BJ (cell line): ENCODE measurements at places on chromosomes 13 and 19.
A peak's percentile ranks its signal among the peaks of the same experiment; 100 is the strongest.

GRCh38 chr19:49210108-49210900 lies 52.7 kb downstream of the TRPM4 start:
- DNase-seq = no peak

GRCh38 chr13:35697186-35697730 lies 220.8 kb upstream of the MAB21L1 start:
- no peak for DNase-seq

GRCh38 chr13:41276824-41277223 lies 13.4 kb upstream of the MTRF1 start:
- DNase-seq = no peak

DNA sequence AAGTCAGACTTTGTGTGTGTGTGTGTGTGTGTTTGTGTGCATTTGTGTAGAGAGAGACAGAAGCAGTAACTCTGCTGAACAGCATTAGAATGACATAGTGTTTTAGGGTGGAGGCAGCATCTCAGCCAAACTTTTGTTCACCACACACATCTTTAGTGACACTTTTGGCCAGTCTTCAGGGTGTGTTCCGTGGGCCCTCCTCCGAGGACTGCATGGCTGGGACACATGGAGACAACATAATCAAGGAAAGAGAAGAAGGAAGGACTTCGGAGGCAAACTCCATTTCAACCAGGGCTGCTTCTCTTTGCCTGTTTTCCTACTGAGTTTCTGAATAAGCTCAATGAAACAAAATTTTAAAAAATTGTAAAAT lies 205.1 kb downstream of the LHFPL6 start:
- no peak for DNase-seq

GRCh38 chr19:40191836-40192646 lies 815 bp downstream of the MAP3K10 start:
- no peak for DNase-seq

GRCh38 chr13:73661066-73661465 lies 473.1 kb downstream of the KLF12 start:
- DNase-seq = no peak

DNA sequence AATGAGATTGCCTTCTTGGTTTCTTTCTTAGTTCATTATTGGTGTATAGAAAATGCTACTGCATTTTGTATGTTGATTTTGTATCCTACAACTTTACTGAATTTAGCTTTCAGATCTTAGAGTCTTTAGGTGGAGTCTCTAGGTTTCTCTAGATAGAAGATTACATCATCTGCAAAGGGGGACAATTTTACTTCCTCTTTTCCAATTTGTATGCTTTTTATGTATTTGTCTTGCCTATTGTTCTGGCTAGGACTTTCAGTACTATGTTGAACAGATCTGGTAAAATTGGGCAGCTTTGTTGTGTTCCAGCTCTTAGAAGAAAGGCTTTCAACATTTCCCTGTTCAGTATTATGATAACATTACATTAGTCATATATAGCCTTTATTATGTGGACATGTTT lies 101.0 kb upstream of the SPRY2 start:
- no peak for DNase-seq

GRCh38 chr19:41430922-41431321 lies 3.7 kb upstream of the B3GNT8 start:
- no peak for DNase-seq

DNA sequence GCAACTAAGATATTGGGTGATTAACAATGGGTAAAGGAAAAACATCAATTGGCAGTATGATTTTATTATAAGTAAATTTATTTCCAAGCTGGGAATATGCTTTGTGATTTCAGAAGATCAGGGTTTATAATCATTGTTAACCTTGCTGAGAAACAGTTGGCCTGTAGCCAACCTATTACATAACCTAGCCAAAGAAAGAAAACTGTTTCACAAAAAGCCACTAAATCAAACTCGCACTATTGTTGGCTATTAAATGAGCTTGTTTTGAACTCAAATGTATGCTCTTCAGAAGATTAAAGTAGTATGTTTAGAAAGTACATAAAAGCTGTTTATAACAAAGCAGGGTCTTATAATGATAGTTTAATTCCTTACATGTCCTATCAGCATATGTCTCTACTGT lies 151.7 kb downstream of the LHFPL6 start:
- no peak for DNase-seq

- DNase-seq = no peak
These were observed 22.7 kb downstream of the TFDP1 start for GRCh38 chr13:113607056-113607888.

DNA sequence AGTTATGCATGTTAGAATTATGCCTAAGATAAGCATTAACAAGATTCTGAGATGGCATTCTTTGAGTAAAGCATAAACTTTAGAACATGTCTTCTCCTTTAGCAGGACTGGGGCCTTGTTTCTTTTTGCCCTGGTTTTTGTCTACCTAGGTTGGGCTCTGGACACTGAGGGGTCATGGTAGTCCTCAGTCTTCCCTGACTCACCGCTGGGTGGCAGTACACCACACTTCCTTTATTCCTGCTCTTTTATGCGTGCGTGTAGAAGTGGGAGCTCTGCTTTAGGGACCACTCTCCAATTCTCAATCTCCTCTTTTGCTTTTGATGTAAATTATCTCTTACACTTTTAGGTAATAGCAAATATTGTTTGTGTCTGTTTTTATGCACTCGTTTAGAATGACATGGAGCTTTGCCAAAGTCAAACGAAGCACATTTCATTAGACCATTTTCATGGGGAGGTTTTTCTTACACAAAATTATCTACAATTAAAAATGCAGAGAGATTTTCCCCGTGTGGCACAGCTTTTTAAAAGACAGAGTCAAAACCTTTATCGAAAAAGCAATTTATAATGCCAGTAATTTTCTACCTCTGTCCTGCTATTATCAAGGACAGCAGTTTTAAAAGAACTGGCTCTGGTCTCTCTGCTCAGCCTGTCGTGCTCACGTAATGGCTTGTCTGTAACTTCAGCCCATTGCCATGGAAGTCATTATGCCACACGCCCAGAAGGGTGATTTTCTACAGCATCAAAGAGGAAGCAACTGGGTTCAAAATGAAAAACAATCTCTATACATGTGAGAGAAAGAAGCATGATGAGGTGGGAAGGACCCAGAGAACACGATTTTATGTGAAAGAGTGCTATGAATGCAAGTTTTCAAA lies 413.9 kb downstream of the COG6 start:
- no peak for DNase-seq

DNA sequence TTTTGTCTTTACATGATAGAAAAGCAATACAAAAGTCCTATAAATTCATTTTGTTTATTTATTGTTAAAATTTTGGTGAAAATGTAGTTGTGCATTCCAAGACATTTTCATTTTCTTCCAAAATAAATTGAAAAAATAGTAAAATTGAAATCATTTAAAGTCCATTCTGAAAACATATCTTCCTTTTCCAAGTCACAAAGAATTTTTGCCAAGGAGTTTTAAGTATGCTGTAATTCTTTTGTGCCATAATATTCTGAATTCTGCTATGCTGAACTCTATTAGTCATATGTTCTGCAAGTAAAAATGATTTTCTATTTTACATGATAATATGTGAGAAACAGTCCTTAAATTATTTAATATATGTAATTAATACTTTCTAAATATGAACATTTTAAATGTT lies 879.6 kb upstream of the SLC10A2 start:
- DNase-seq = no peak

- DNase-seq = peak; percentile 64
These were observed 9.7 kb upstream of the GIPC1 start for GRCh38 chr19:14505488-14506239.

DNA sequence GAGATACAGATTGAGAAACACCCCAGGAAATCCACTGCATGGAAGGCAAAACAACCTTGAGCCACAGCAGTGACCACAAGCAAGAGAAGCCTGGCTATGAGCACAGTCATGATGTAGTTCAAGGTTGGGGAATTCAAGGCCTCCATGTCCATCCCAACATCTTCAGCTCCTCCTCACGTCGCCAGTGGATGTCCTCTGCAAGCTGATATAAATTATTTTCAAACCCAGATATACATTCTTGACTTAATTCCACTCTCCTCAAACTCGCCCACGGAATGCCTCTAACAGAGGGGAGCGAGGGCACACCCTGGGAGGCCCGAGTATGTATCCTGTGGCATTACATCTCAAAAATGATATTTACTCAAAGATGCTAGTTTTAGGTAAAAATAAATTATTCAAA lies 105.5 kb downstream of the SHISA2 start:
- no peak for DNase-seq

DNA sequence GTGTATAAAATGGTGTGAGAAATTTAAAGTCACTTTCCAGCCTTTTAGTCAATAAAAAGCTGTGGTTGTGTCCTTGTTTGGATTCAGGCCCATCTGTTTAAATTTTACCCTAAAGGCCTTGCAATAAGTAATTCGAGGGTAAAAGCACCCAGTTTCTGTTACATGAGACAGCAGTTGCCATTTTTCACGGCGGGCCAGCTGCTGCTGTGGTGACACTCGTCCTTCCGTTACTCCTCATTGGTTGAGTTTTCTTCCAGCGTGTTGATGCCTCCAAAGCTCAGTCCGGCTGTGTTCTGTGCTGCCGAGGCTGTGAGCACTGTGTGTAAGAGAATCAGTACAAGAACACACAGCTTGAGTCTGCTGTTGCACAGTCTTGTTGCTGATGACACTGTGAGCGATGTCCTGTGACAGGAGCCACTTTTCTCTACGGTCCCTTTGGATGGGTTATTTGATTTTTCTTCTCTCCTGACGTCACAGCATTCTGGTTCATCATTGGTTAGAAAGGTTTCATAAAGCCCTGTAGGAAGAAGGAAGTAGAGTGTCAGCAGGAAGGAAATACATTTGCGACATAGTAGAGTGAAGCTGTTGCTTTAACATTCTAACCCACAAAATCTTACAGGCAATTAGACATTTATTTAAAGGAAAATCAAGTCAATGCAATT lies 602.5 kb upstream of the ARGLU1 start:
- DNase-seq = no peak
